ENCODE measurements at places on chromosomes 6 and 20.

GRCh38 chr20:35908007-35908406 lies 46.3 kb downstream of the SCAND1 start:
- DNase-seq = no peak

- DNase-seq = no peak
These were observed 2.8 kb downstream of the HUS1B start for GRCh38 chr6:654136-654535.

DNA sequence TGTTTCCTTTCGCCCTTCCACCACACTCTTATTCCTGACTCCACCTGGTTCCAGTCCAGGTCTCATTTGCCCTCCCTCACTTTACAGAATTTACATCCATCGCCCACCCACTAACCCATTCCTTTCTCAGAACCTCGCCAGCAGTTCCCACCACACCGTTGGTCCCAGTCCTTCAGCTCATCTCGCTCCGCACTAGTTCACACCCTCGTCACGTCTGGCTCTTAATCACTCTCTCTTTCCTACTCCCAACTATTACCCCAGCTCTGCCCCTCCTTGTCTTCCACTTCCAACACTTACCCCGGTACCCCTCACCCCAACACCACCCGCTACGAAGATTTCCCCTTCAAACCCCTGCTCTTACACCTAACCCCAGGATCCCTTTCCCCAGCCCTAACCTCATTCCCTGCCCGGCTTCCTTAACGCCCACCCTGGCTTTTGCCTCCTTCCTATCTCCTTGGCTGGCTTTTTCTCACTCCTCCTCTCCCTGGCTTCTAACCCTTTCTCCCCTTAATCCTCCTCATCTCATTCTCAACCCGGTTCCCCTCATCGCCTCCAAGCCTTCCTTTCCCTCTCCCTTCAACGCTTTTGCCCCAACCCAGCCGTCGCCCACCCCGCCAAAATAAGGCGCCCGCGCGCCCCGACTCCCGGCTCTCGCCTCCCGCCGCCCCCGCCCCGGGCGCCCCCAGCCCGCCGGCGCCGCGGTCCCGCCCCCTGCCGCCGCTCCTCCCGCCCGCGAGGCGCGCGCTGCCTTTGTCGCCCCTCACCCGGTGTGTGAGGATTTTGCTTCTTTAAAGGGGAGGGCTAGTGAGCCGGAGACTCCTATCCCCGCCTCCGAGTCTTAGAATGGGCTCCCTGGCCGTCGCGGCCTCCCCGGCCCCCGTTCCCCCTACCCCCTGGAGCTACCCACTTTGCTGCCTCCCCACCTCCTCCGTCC lies 542 bp downstream of the USP49 start:
- no peak for DNase-seq

GRCh38 chr20:6070829-6071695 lies 17.2 kb upstream of the LRRN4 start:
- DNase-seq = no peak

GRCh38 chr6:148846778-148847761 lies 100.2 kb downstream of the UST start:
- no peak for DNase-seq

DNA sequence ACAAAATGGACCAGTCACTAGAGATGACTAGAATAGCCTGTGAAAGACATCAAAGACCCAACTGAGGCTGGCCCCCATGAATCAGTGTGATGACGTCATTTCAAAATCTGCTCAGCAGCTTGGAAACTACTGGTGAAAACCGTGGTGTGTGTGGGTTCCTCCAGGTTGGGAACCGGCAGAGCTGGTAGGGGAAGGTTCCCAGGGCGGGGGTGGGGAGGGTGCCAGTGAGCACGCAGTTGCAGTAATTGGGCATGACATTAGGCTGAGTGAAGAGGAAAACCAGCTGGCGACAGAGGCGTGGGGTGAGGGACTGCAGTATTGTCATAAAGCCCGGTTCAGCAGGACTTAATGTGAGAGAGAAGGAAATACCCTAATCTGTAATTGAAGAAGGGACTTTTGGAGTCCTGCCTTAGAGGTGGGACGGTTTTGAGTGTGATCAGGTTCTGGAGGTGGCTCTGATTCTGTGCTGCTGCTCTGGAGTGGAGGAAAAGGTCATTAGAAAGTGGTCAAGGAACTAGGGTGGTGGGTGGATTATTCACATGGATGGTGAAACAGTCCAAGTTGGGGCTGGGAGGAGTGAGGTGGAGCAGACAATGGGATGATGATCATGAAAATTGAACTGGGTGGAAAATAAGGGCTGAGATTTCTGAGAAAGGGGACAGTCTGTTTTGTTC lies 52.0 kb upstream of the MTHFD1L start:
- peak; percentile 19 for DNase-seq

DNA sequence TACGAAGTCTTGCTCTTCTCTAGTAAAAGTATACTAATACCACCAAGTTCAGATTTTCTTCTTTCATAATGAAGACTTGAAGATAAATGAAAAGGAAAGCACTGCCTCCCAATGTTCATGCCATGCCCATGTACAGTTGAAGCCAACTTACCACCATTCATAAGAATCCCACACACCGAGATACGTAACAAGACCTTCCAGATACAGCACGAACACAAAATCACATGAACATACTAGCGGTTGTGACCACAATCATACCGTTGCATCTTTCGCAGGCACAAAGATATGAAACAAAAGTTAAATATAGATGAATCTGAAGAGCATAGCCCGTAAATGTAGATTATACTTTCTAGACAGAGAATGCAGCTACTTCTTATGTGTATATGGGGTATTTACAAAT lies 412.5 kb downstream of the CBLN4 start:
- no peak for DNase-seq

GRCh38 chr6:90297115-90297866 lies 648 bp upstream of the BACH2 start:
- DNase-seq = no peak

DNA sequence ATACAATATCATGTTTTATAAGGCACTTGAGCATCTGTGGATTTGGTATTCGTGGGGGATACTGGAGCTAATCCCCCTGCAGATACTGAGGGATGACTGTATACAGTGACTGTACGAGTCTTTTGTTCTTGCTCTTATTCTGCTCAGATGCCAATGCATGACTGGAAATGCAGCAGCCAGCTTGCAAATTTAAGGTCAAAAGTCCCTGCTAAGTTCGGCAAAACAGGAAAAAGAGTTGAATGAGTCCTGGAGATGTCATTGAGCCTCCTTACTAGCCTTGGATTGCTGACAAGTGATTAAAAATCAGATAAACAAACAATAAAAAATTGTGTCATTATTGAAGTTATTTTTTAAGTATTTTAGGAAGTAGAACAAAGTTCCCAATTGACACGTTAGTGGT lies 599.3 kb upstream of the IMPG1 start:
- no peak for DNase-seq

DNA sequence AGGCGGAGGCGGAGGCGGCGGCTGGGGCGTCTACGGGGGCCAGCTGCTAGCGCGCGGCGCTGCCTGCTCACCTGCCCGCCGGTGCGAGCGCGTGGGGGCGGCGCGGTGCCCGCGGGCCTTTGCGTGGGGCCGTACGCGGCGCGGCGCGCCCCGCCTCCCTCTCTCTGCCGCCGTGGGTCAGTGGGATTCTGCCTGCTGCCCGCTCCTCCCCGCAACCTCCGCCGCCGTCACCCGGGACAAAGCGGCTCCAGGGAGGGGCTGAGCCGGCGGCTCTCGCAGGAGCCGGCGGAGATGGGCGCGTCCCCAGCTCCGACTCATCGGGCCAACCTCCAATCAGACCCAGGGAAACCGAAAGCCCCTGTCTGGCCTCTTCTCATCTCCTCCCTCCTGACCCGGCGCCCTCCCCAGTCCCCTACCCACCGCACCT lies at the start of gene RCAN2:
TSS of gene RCAN2 (minus strand) at position 249 of the 427 bp plus-strand sequence.
- DNase-seq = peak; percentile 2

GRCh38 chr6:161365633-161366032 lies 91.8 kb upstream of the AGPAT4 start:
- DNase-seq = no peak

- no peak for DNase-seq
These were observed 157.2 kb downstream of the PTPRT start for GRCh38 chr20:43032459-43032858.

Measured in effector memory CD8-positive, alpha-beta T cell (primary cell).